ENCODE measurements at places on chromosomes 6 and 20.

GRCh38 chr6:134346932-134347545, 29.1 kb upstream of the SGK1 start:
- no peak for DNase-seq

GRCh38 chr20:38260025-38260377, 534 bp downstream of the KIAA1755 start:
- DNase-seq = no peak

GRCh38 chr6:31972709-31973350, 892 bp upstream of the DXO start:
- no peak for DNase-seq

GRCh38 chr20:18016772-18017171, 40.9 kb downstream of the OVOL2 start:
- no peak for DNase-seq

DNA sequence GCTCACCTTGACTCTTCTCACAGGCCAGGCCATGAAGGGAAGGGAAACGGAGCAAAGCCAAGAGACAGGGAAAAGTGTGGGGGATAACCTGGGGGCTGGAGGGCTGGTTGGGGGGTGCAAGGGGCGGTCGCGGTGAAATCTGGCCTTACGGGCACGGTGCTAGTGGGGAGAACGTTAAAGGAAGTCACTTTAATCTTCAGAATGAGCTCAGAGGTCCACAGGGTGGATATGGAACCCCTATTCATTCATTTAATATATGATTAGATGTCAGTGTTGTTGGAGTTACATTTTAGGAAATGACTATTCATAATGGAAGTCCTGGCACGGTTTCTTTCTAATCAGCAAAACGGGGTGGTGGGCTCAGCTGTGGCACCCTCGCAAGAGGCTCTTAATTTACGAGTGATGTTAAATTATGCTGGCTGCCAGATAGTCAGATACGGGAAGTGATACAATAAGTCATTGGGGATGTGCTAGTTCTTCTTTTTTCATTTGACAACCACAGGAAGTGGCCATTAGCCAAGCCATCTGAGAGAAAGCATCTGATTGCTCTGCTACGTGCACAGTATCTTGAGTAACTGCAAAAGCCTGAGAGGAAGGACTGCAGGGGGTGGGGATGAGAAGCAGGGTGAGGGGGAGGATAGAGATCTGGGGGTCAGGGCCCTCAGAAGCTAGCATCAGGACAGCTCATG, 253.0 kb downstream of the QKI start:
- DNase-seq = peak; percentile 63

DNA sequence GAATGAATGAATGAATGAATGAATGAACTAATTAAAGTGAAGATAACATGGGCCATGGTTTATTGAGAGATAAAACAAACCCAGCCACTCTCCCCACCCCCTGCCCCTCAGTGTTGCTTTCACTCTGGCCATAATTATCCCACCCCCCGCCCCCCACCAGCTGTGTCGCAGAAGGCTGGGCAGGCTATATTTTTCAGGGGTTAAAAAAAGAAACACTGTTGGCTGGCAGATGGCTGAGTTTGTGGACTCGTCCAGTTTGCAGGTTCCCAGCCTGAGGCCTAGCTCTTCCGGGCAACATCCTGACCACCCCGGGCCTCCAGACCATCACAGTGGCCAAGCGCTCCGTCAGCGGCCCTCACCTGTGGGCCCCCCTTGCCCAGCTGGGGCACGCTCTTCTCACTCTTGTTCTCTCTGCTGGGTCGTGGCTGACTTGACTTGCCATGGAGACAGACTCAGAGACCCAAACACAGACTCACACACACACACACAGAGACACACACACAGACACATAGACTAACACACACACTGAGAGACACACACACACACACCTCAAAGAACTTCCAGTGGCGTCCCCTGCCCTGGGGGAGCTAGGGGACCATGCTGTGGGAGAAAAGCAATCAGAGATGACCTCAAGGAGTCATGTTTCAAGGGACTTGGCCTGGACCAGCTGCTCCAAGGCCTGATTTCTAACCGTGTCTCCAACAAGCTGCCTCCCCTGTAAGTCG, 2.2 kb upstream of the GRM4 start:
- DNase-seq = no peak

- no peak for DNase-seq
These were observed 54.8 kb downstream of the NFATC2 start for GRCh38 chr20:51487565-51488268.

DNA sequence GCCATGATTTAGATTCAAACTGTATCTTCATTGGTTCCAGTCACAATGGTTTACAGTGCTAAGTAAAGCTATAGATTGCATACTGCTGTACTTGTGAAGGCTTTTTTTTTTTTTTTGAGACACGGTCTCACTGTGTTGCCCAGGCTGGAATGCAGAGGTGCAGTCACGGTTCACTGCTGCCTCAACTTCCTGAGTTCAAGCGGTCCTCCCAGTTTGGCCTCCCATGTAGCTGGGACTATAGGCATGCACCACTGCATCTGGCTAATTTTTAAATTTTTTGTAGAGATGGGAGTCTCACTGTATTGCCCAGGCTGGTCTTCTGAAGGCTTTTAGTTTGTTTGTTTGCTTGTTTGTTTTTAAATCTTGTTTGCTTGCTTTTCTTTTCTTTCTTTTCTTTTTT, 24.9 kb downstream of the ITCH start:
- DNase-seq = no peak

DNA sequence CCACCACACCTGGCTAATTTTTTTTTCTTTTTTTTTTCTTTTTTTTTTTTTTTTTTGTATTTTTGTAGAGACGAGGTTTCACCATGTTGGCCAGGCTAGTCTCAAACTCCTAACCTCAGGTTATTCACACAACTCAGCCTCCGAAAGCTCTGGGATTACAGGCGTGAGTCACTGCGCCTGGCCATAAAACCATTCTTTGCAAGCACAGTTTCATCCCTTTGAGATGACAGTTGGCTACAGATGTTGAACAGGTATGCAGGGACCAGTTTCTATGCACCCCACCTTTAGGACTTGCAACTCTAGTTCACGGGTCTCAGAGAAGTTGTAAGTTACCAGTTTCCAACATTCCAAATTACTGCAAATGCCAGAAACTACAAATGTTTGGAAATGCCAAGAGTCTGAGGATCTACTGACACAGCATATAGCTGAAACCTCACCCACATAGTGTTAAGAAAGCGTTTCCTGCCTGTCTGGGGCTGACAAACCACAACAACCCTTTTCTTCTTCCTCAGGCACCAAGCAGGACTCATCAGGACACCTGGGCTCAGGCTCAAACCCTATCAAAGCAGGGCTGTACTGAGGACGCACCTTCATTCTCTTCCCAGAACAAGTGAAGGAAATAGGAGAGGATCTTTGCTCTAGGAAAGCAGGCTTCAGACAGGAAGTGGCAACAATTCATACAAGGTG, 22.9 kb downstream of the ARHGAP18 start:
- DNase-seq = peak; percentile 60

GRCh38 chr6:15255481-15255880, 9.6 kb downstream of the JARID2 start:
- DNase-seq = no peak

DNA sequence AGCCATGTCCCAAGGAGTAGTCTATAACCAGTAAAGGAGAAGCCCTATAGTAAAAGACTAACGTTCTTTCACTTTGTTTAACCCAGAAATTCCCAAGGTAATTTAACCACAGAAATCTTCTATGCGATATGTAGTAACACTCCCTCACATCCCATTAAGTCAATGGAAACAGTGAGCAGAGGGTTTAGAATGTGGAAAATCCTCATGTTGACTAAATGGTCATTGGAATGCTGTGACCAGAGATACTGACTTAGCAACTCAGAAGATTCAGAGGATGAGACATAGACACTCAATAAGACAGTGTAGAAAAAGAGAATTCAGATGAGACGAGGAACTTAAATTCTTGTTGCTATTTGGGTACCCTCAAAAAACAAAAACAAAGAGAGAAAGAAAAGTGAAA, 562.2 kb upstream of the NOX3 start:
- no peak for DNase-seq

DNA sequence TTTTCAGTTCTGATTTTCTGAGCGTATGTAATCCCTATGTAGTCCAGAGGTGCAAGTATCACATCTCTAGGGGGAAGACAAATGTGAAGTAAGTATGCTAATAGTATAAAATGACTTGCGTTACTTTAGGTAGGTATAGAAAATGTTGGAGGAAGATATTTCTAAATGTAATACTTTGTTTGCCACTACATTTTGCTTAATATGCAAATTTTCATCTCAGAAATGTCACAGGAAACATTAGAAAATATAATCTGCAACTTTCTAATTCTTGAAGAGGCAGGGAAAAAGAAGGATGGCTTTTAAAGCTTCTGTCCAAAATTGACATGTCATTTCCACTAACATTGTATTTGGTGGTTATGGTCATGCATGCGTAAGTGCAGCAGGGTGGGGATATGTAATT, 85.6 kb downstream of the CD2AP start:
- DNase-seq = no peak

DNA sequence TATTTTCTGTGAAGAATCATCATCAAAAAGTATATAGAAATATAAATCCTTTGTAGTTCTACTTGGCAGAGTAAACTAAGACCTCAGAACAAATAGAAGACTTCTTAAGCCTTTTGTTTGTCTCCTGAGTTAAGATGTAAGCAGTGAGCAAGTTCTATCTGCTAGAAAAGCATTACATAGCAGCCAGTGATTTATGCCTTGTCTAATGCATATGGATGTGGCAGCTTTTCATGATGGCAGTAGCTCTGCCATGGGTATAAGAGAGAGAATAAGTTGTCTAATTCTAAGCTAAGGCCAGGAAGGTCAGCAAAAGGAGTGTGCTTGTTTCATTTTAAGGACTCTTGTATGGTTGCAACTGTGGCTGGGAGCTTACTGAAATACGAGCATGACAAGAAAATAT, 920.2 kb downstream of the GRIK2 start:
- no peak for DNase-seq

- no peak for DNase-seq
These were observed 107.0 kb downstream of the TRERF1 start for GRCh38 chr6:42344756-42345155.

GRCh38 chr6:90454836-90455427, 131.9 kb downstream of the MAP3K7 start:
- DNase-seq = no peak

DNA sequence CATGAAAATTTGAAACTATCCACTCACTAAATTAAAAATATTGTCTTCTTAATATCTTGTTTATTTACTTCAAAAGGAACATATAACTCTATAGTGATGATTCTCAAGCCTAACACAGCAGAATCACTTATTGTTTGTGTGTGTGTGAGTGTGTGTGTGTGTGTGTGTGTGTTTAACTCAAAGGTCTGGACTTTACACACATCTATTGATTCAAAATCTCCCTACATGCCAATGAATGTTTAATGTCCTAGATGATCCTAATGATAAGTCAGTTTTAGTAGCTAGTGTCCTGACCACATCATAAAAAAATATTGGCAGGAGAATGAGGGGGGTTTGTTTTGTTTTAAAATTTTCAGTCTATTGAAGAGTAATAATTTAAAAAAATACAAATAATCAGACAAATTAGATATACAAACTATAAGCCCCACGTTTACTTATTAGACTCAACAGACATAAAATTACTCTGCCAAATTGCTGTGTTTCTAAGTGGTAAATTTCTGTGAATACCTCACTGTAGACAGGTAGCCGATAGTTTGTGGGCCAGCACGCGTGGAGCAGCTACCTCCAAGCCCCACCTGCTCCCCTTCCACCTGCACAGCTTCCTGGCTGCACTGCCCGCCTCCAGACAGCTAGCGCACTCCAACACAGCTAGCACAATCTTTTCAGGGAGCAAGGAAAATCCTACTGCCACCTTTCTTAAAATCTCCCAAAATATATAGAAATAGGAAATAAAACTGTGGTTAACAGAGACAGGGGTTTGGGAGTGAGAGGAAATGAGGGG, 349.6 kb downstream of the PKHD1 start:
- no peak for DNase-seq

DNA sequence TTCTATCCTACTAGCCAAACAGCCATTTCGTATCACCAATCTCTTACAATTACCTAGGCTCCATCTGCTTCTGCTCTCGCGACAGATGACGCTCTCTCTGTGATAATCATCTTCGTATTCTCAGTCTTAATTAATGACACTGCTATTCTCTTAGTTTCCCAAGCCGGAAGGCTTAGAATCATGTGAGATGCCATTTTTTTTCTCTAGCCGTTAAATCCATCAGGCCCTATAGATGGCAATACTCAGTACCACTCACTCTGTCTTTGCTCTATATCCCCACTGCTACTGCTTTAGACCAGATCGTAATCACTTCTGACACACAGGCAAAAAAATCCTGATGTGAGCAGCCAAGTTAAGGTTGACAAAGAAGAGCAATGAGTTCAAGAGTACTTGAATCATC, 2.1 kb upstream of the THEMIS start:
- no peak for DNase-seq

DNA sequence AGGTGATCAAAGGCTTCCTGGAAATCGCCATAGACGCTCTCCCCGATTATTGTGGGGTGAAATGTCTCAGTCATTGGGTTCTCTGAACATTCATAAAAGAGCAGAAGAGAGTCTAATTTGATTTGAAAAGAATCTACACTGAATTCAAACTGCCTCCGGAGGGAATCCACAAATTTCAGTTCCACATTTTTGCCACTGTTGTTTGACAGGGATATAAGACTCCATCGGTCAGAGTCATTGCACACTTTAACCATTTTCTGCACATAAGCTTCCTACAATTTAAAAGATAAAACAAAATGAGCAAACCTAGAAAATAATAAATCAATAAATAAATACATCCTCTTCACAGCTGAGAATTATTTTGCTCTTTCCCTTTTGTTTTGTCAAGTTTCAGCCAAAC, 2.3 kb downstream of the TENT5A start:
- no peak for DNase-seq

DNA sequence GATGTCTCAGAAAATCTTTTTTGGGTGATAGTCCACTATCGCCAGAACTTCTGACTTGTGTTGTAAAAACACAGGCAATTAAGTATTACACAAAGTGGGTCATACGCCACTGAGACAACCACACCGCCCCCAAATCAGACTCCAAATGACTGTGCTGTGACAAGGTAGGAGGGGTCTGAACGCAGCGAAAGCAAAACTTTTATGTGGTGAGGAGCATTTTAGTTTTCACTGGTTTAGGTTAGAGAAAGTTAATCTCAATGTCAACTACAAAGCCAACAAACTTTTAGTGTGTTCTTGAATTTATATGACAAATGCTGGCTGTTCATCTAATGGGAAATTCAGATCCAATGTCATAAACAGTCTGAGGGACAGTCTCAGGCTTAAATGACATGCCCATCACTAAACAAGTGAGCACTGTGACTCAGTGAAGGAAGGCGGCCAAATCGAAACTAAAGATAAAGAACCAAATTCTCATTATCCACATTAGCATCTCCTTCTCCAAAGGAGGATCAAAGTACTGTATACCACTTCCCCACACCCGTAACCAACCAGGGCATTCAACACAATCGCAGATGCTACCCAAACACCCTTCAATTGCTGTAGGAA, 186.7 kb downstream of the GJA10 start:
- no peak for DNase-seq

Data from KG1 (cell line).